ENCODE measurements at places on chromosomes 1 and 21.

DNA sequence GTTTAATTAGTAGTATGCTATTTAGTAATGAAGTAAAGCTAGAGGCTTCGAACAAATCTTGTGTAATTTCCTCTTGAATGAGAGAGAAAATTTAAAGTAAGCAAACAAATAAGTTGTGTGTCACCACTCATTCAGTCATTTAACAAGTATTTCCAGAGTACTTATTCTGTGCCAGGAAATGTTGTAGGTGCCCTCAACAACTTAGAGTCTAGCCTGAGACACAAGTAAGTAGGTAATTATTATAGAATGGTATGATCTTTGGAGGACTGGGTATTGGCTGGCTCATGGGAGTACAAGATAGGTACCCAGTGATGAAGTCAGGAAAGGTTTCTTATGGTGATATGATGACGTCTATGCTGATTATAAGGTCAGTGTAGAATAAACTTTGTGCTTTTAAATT is 17.4 kb upstream of the METTL18 start:
- no peak for DNase-seq

DNA sequence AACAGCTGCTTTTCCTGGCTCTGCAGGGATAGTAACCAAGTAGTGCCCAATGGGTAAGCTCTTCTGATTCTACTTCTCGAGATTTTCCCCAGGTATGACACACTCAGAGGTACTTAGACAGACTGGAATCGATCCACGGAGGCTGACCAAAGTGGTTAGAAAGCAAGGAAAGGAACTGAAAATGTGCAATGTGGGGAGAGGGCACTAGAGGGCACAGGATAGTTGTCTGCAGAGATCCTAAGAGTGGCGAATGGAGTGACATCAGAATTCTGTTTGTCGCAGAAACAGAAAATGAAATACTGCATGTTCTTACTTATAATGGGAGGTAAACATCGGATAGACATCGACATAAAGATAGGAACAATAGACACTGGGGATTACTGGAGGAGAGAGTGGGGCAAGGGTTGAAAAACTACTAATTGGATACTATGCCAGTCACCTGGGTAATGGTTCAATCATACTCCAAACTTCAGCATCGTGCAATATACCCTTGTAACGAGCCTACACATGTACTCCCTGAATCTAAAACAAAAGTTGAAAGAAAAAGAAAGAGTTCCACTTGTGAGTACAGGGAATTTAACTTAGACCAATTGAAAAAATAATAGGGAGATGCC is 23.3 kb downstream of the CYP2J2 start:
- DNase-seq, result peak; percentile 49

DNA sequence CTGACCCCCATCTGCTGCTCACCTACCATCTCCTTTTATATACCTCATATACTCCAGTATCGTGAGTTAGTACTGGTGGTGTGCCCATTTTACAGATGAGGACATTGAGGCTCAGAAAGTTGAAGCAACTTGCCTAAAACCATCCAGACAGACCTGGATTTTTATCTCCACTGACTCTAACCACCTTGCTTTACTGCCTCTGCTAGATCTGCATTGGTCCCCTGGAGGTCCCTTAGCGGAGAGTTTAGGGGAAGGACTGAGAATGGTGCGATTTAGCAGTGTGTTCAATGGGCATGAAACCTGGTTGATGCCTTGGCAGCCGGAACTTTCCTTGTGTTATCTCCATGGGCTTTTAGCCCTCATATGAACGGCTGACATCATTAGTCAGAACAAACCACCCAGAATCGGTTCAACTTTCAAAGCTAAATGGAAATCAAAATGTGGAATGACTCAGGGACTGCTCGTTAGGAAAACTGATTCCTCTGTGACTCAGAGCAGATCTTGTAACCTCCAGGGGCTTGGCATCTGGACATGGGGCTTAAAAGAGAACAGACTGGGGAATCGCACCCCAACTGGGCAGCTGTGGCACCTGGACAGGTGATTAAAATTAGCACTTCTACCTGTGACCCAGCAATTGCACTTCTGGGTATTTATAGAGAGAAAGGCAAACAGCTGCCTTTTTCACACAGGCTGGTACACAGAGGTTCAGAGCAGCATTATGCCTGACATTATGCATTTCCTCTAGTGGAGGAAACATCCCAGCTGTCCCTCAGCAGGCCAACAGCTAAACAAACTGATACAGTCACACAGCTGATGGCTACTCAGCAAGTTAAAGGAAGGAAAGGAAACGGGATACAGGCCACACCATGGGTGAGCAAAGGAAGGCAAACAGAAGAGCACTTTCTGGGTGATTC is 25.3 kb downstream of the TMEM51 start:
- DNase-seq, result no peak

DNA sequence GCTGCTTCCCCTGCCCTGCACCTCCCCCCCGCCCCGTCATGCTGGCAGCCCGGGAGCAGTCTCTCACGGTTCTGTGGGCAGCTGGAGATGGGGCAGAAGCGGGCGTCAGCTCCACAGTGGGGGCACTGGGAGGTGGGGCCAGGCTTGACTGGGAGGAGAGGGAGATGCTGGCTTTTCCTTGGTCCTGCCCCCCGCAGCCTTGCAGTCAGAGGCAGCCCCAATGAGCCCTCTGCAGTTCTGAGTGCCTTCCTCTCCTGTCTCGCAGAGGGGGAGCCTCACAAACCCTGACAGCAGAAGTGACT is 21.7 kb downstream of the ARHGEF10L start:
- DNase-seq, result no peak

GRCh38 chr1:12464598-12465056 is 153.4 kb downstream of the DHRS3 start:
- no peak for DNase-seq

- no peak for DNase-seq
Observed at GRCh38 chr1:212609701-212610574, 1.4 kb downstream of the ATF3 start.

GRCh38 chr1:2595261-2595811 is 8.8 kb downstream of the PRXL2B start:
- no peak for DNase-seq

- DNase-seq, result no peak
Observed at GRCh38 chr1:151967091-151967490, 26.6 kb downstream of the S100A10 start.

DNA sequence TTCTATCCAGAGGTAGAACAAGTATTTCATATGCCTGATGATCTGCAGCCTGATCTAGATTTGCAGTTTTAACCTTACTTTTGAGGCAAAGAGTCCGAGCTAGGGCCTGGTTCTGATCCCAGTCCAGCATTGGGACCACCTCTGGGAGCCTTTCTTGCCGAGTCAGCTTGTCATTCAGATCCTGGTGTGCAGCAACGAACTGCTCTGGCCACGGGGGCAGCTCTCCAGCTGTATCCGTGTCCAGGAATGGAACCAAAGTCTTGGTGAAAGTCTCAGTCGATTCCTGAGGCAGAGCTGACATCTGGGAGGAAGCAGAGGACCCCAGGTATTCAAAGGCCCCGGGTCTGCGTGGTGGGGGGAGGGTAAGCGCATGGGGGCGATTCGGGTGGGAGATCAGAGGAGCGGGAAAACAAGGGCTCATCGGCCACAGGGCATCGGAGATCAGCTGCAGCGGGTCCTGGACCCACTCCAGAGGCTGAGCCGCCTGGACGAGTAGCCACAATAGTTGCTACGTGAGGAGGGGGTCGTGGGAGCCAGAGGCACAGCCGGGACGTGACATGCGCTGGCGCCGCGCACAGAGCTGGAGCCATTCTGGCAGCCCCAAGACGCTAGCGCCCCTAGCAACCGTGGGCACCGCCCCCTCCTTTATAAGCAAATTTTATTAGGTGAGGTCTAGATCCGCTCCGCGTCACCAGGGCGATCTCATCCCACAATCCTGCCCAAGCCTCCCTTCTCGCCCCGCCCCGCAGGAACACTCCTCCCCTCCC is 32.4 kb upstream of the BSDC1 start:
- DNase-seq, result no peak

DNA sequence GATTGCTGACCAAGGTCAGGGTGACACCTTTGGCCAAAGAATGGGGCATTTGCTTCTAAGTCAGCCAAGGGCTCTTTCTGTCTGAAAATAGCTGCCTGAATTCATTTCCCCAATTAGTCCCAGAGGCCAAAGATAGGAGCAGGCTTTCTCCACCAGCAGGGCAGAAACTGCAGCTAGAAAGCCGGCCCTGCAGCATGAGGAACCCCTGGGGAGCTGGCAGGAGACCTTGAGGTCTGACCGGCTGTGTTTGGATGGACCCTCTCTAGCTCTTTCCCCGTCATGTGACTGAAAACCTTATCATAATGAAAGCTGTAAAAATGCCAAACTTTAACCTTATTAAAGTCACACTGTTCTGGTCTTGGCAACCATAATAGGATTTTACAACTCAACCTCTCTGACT is 93.4 kb downstream of the CD58 start:
- DNase-seq, result no peak

GRCh38 chr1:5881526-5882222 is 110.6 kb downstream of the NPHP4 start:
- DNase-seq, result no peak

DNA sequence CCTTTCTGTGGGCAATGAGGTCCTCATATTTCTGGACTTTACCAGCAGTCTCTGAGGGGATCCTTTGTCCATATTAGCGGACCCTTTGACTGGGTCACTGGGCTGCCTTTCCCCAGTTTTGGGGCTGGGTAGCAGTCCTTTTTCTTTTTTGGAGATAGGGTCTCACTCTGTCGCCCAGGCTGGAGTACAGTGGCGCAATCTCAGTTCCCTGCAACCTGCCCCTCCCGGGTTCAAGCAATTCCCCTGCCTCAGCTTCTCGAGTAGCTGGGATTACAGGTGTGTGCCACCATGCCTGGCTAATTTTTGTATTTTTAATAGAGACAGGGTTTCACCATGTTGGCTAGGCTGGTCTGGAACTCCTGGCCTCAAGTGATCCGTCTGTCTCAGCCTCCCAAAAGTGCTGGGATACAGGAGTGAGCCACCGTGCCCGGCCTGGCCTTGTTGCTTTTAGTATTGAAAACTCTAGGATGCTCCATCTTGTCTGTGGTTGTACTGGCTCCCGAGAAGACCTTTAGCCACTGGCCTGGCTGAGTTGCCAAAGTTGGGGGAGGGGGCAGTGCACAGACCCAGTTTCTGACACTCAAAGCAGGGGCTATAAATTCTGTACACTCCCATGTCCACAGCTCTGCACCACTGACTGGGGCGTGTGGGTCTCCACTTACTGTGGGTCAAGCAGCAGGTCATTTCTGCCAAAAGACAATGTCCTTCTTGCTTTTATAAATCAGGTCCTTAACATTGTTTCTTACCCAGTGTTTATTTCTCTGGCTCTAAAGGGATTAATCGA is 33.1 kb downstream of the MAN1C1 start:
- no peak for DNase-seq

DNA sequence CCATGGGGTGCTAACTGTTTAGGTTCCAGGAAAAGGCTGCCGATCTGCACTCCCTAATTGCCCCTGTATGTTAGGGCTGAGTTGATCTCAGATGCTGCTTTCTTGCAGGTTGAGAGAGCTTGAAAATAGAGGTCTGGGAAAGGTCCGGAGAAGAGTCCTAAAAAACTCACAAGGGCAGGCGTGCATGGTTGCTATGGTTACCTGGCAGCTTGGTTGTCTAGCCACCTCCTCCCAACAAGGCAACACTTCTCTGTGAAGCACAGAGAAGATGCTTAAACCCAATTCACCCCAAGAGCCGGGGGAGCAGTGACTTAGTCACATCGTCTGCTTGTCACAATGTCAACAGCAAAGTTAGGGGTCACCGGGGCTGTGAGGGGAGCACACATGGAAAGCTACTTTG is 31.0 kb upstream of the LRRC52 start:
- DNase-seq, result no peak

GRCh38 chr1:58841455-58841854 is 57.6 kb upstream of the JUN start:
- DNase-seq, result no peak

- no peak for DNase-seq
Observed at GRCh38 chr1:25174730-25175612, 57.3 kb downstream of the SYF2 start.

DNA sequence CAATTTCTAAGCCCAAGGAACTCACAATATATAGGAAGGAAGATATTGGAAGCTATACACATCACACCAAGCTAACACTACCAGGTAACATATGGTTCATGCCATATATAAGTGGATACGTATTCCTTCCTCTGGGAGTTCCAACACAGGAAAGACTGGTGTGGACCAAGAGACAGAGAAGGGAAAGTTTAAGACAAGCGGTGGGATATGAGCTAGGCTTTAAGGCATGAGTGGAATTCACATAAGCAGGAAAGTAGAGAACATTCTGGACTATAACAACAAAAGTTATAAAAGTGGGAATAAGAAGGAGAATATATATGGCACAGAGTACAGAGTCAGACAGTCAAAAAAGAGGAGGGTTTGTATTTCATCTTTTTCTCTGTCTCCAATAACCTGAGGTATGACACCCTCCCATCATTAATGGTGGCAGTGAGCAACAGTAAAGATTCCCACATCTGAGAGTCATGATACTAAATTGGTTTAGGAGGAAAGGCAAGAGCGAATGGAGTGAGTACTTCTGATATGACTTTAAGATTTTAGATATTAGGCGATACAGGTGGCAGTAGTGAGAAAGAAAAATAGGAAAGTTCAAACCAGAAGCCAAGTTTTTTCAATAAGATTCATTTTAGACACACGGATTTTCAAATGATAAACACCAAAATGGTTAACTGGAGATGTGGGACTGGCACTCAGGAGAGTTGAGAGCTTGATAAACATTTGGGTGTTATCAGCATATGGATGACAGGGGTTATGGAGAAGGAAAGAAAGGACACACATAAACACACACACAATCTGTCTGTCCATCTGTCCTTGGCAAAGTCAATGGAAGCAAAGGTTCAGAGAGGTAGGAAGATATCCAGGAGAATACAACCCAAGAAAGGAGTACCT is 87.4 kb upstream of the TTC39A start:
- no peak for DNase-seq

DNA sequence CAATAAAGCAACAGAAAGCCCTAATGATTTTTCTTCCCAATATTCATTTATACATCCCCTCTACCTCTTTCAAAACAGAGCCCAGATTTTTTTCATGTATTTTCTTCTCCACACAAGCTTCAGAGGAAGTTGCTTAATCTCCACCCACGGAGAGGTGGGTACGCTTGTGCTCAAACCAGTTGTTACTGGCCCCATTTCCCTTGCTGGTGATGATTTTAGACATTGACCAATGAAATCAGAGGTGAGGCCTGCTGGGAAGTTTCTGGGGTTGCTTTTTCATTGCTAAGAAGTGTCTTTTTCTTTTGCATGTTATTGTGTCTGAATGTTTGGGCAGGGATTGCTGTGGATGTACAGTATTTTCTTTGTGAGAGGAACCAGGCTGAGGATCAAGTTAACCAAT is 448.1 kb upstream of the B3GALT2 start:
- no peak for DNase-seq
